ENCODE measurements at places on chromosomes 12 and 14.

- DNase-seq = no peak
Measured at GRCh38 chr12:25625146-25625545, 72.1 kb upstream of the LMNTD1 start.

GRCh38 chr12:123512838-123513665, 20.5 kb downstream of the RILPL1 start:
- DNase-seq = no peak

DNA sequence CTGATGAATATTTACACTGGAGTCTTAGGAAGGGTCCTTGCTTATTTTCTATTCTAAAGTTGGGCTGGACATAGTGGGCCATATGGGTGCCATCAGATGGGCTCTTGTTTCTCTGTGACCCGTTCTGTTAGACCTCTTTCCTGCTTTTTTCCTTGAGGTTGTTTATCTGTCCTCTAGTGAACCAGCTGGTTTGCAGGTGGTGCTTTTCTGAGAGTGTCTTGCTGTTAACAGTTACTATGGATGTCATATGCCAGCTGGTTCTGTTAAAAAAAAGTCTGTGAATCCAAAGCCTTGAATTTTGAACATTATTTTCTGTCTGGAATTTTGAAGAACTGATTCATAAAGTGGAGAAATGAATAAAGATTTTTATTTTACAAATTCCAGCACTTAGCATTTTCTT, 29.2 kb downstream of the ZC3H14 start:
- DNase-seq = no peak

GRCh38 chr12:95989504-95990123, 6.5 kb downstream of the HAL start:
- DNase-seq = no peak

DNA sequence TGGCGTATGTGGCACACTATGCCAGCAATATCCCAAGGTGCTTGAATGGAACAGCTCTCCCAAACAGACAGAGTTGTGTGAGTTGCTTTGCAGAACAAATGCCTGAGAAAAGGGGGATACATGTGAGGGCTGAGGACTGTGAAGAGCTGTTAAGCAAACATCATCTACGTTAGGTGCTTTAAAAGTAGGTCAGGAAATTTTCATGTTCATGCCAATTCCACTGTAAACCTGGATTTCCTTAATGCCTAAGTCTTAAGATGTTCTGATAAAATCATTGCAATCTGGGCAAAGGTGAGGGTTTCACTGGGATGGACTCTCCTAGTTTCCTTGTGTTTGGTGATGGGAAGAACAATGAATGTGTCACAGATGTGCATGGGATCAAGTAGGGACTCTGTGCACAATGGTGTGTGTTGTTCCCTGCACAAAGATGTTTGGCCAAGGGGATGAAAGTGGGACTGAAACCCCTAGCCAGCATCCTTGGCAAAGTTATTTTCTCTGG, 227.9 kb downstream of the KTN1 start:
- DNase-seq = no peak

DNA sequence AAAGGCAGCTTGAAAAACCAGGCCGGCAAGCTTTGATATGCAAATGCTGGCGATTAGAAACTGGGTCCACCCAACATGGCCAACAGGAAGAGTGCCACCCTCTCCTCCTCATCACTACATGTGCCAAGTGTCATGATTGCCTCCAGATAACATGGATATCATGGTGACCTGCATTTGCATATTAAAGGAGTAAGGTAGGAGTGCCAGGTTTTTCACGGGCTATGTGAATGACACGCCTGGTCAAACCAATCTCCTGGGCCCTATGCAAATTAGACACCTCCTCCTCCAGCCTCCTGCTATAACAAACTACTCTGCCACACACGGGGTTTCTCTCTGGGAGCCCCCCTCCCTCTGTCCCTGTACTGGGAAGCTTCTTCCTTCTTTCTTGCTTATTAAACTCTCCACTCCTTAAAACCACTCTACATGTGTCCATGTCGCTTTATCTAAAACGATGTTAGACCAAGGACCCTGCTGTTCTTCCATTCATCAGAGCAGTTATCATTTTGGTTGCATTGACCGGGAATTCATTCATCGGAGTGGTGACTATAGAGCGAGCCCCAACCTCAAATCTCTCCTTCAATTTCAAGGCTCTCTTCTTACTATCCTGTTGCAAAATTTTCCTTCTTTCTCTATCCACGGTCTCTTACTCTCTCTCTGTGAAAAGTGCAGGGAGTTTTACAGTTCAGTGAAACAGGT, 27.5 kb downstream of the APOBEC1 start:
- DNase-seq = peak; percentile 56

DNA sequence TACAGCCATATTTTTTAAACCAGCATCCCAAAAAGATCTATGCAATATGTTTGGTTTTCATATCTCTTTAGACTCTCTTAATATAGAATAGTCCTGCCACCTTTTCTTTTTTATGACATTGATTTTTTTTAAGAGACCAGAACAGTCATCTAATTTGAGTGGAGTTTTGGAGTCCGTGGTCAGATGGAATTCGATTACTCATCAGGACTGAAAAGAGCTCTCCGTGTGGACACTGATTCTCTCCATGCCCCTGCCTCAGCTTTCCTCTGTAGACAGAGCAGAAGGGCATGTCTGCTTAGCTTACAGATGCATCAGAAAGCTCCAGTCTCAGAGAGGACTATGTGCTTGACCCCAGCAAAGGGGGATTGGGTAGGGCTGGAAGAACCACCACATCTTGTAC, 27.8 kb downstream of the SMCO2 start:
- DNase-seq = peak; percentile 98

GRCh38 chr14:41072776-41073175, 533.9 kb upstream of the LRFN5 start:
- DNase-seq = no peak

DNA sequence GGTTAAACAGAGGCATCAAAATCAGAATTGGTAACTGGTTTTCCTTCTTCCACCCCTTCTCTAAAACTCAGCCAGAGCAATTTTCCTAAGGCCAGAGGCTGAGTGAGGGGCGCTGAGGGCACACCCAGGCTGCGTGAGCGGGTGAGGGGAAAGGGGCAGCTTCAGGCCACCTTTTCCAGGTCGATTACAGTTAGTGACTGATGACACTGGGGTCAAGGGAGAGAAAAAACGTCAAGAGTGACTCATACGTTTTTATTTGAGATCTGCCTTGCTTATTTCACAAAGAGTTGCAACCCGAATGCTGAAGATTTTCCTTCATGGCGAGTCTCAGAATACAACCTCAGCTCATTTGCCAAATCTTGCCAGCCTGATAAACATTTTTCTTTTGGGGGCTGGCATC, 46.7 kb upstream of the EVL start:
- DNase-seq = no peak

DNA sequence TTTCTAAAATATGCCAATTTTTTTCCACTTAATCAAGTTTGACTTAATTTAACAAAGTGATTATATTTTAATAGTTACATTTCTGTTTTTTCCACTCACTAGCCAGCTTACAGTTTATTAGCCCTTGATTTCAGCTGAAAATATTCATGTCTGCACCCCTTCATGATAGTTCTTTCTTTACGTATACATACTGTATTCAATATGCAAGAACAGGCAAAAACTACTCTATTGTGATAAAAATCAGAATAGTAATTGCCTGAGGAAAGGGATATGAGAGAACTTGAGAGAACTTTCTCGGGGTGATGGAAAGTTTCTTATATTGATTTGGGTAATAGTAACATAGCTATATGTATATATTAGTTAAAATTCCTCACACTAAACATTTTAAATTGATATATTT, 17.4 kb upstream of the PSMA6 start:
- DNase-seq = no peak

GRCh38 chr12:108117163-108117849, 11.8 kb upstream of the WSCD2 start:
- DNase-seq = no peak

DNA sequence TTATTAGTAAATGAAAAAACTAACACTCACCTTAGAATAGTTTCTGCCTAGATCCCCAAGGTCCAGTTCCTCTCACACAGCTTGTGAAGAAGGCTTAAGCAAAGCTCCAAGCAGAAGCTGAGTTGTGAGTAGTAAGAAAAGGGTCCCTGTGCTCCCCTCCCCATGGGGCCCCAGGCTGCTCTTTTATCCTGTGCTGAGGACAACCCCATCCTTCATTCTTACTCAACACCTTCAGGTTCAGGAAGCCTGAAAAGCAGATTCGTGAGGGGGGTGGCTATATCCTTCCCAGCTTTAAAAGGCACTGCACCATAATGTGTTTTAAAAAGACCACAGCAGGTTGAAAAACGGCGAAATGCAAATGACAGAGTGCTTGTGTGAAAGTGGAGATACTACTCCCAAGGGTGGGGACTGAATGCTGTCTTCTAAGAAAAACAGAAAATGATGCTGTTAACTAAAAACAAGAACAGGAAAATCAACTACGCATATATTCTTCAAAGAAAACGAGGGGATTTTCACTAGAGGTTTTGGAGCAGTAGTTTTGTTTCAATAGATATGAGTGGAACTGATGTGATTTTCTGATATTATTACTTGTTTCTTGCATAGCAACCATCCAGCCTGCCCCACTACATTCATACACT, 182.7 kb downstream of the KTN1 start:
- DNase-seq = no peak

DNA sequence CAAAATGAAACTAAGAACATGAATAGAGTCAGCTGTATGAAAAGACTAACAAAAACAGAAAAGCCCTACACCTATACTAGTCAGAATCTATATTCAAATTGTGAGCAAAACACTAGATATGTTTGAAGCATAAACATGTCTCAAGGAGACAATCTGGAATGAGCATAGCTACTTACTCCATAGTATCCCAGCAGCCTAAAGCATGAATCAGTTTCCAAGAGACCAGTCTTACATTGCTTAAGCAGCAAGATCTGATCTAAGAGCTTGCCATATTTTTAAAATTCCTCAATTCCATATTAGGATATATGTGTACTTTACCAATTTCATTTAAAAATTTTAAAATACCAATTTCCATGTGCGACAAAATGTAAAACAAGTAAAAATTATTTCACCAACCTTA, 7.7 kb downstream of the CAPS2 start:
- no peak for DNase-seq

DNA sequence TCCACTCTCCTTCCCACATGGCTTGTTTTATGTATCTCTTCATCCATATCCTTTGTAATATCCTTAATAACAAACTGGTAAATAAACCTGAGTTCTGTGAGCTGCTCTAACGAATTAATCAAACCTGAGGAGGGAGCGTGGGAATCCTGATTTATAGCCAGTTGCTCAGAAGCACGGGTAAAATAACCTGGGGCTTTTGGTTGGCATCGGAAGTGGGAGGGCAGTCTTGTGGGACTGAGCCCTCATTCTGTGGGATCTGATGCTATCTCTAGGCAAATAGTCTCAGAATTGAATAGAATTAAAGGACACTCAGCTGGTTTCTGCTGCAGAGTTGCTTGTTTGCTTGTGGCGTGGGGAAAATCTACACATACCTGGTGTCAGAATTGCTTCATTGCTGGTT, 17.5 kb upstream of the LDHB start:
- DNase-seq = no peak

Data from SW480 (cell line).